ENCODE measurements at places on chromosomes 4 and X. TPM values are rescaled to one million over a fixed set of nuclear protein-coding genes. Genes with fewer than 3 reads are reported as not detected.

Gene UCP1
- not detected for total RNA-seq

Gene MAGED4
- total RNA-seq: 64.9 TPM

Gene CCNB3
- 0.24 TPM for total RNA-seq

Gene NRK
- 16.9 TPM for total RNA-seq

Gene NLGN3
- total RNA-seq: 3.1 TPM

Gene GYPB
- not detected for total RNA-seq

Gene CTAG2
- total RNA-seq: not detected

Gene ARHGAP36
- not detected for total RNA-seq

Gene ADGRL3
- total RNA-seq: 27.1 TPM

Gene CENPVL1
- total RNA-seq: not detected

Gene YY2
- total RNA-seq: 0.65 TPM

Gene NXF2
- total RNA-seq: not detected

Gene ELF4
- total RNA-seq: 18.9 TPM

Gene GRIA3
- total RNA-seq: 0.39 TPM

Gene PDE6B
- under 0.01 TPM for total RNA-seq

Gene PNCK
- total RNA-seq: not detected

Gene CLNK
- not detected for total RNA-seq

Gene RFC1
- total RNA-seq: 33.1 TPM

Gene EMCN
- not detected for total RNA-seq

Gene TMPRSS11E
- not detected for total RNA-seq

Gene PGRMC1
- total RNA-seq: 97.6 TPM

Gene CSAG2
- total RNA-seq: not detected

Gene LNX1
- total RNA-seq: 1.0 TPM

All from epithelial cell of alveolus of lung (primary cell).